ENCODE measurements at places on chromosomes 4 and X.

DNA sequence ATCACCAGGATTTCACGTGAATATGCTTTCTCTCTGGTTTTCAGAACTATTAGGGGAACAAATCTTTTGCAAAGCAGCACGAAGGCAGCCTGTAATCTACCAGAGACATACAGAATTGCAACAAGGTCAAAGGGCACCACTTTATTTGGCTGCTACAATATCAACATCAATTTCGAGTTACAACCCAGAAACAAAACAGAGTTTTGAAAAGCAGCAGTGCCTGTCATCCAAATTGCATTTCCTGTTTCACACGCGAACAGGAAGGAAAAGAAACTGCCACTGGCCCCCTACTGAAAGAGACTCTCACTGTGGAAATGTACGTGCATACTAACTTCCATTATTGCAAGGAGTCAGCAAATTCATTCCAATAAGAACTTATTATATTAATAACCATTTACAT lies 17.1 kb upstream of the C1QTNF7 start:
- no peak for DNase-seq

- no peak for DNase-seq
Measured at GRCh38 chrX:71102292-71102691, 4.2 kb downstream of the CXorf65 start.

GRCh38 chr4:53852343-53852742 lies 212.1 kb downstream of the CHIC2 start:
- no peak for DNase-seq

GRCh38 chrX:125505207-125505606 lies 185.5 kb downstream of the TEX13C start:
- DNase-seq: no peak

GRCh38 chrX:361231-362145 lies 25.2 kb downstream of the PPP2R3B start:
- DNase-seq: no peak

- DNase-seq: no peak
Measured at GRCh38 chrX:129877401-129877800, 28.6 kb upstream of the UTP14A start.

GRCh38 chr4:172147687-172148086 lies 334.5 kb downstream of the GALNTL6 start:
- DNase-seq: no peak

GRCh38 chr4:25938366-25938765 lies 24.3 kb downstream of the SMIM20 start:
- no peak for DNase-seq

GRCh38 chrX:542179-542578 lies 88.4 kb upstream of the SHOX start:
- DNase-seq: no peak

GRCh38 chr4:81030061-81030980 lies at the start of gene BMP3:
TSS of gene BMP3 (plus strand) at chr4:81030708. CDS start at chr4:81031285, 577 bp downstream.
- DNase-seq: peak; percentile 45

- DNase-seq: no peak
Measured at GRCh38 chr4:77142646-77143028, 14.4 kb upstream of the CCNG2 start.

- DNase-seq: no peak
Measured at GRCh38 chr4:151267822-151268535, 9.0 kb upstream of the PRSS48 start.

GRCh38 chr4:77174426-77174825 lies 17.4 kb downstream of the CCNG2 start:
- no peak for DNase-seq

- no peak for DNase-seq
Measured at GRCh38 chrX:119688911-119689321, 4.1 kb downstream of the SEPTIN6 start.

- no peak for DNase-seq
Measured at GRCh38 chr4:85777908-85778631, 303.1 kb downstream of the ARHGAP24 start.

DNA sequence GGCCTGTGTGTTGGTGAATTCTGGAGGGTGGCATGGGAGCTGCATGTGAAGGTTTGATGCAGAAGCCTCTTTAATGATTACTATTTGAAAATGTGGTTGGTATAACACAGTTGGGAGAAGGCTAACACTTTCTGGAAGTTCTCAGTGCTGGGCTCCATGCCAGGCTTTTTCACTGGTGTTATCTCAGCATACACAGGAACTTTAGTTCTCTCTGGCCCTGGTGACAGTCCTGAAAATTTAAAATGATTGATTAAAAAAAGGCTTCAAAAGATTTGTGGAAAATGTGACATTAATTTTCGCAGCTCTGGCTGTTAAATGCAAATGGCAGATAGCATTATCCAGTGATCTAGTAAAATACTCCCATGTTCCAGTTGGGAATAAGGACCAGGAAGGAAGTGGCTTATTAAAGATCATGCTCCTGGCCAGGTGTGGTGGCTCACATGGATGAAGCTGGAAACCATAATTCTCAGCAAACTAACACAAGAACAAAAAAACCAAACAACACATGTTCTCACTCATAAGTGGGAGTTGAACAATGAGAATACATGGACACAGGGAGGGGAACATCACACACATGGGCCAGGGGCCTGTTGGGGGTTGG lies 36.6 kb downstream of the DIPK2B start:
- no peak for DNase-seq

- DNase-seq: no peak
Measured at GRCh38 chrX:66163447-66163846, 600 bp upstream of the HEPH start.
